ENCODE measurements at places on chromosomes 4 and X. TPM values are rescaled to one million over a fixed set of nuclear protein-coding genes. Genes with fewer than 3 reads are reported as not detected.

- H3K27me3 ChIP-seq = no peaks in the 10 kb centered on the region
- no peak for DNase-seq
- H3K4me3 ChIP-seq = no peak overlapping the region
Measured at GRCh38 chrX:14243823-14244222, 214.1 kb upstream of the GEMIN8 start.

Gene LDOC1
- total RNA-seq = not detected

GRCh38 chr4:147518846-147519767, 38.2 kb downstream of the EDNRA start:
- H3K4me1 ChIP-seq = no peaks in the 10 kb centered on the region
- DNase-seq = peak; percentile 85
- no peak overlapping the region for H3K27ac ChIP-seq
- H3K27me3 ChIP-seq = no peaks in the 10 kb centered on the region
- H3K4me3 ChIP-seq = no peak overlapping the region
- H3K36me3 ChIP-seq = no peaks in the 10 kb centered on the region

- H3K27ac ChIP-seq = no peak overlapping the region
- no peaks in the 10 kb centered on the region for H3K36me3 ChIP-seq
- no peaks in the 10 kb centered on the region for H3K27me3 ChIP-seq
- no peak overlapping the region for H3K4me3 ChIP-seq
Measured at GRCh38 chrX:45513042-45513441, 312.4 kb upstream of the DIPK2B start.

DNA sequence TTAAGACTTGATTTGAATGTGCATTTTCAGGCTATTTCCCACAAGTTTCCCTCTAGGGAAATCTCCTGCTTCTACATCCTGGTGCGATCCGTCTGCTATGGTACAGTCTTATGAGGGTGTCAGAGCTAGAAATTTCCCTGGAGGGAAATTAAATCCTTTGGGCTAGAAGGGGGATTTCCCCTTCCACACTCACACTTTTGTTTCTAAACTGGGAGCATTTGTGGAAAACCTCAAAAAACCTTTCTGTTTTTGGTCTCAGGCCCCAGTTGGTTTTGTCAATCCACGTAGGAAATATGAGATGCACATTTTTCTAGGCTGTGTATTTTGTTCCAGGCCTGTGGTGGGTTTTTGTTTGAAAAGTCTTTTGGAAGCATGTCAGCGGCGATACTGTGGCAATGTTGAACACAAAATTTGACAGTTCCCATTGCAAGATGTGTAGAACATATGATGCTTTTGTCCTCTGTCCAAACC, 17.8 kb downstream of the HMGB3 start:
- DNase-seq = no peak
- no peak overlapping the region for H3K27ac ChIP-seq
- H3K4me3 ChIP-seq = no peak overlapping the region
- H3K36me3 ChIP-seq = no peaks in the 10 kb centered on the region
- H3K4me1 ChIP-seq = no peaks in the 10 kb centered on the region

DNA sequence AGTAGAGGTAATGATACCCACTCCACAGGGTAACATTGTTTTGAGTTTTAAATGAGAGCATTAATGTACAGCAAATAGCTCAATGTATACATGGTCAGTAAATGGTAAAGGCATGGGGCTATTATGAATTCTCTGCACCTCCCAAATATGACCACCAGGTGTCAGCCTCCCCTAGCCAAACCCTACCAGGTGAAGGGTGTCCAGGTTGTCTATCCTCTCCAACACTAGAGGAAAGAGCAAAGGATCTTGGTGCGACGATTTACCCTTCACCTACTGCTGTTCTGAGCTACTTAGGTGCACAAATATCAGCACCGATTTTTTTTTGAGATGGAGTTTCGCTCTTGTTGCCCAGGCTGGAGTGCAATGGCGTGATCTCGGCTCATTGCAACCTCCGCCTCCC, 26.5 kb upstream of the XIAP start:
- DNase-seq = peak; percentile 86
- H3K4me3 ChIP-seq = no peak overlapping the region
- no peaks in the 10 kb centered on the region for H3K4me1 ChIP-seq
- H3K36me3 ChIP-seq = no peaks in the 10 kb centered on the region
- H3K27ac ChIP-seq = no peak overlapping the region

- H3K36me3 ChIP-seq = no peaks in the 10 kb centered on the region
- DNase-seq = peak; percentile 65
- H3K4me1 ChIP-seq = peaks cover 14% of the 10 kb centered on the region
- no peak overlapping the region for H3K4me3 ChIP-seq
- H3K27ac ChIP-seq = no peak overlapping the region
Measured at GRCh38 chrX:121000589-121000988, 15.0 kb upstream of the CT47A1 start.

Gene GAGE1
- not detected for total RNA-seq

Gene C1QTNF7
- total RNA-seq = not detected

DNA sequence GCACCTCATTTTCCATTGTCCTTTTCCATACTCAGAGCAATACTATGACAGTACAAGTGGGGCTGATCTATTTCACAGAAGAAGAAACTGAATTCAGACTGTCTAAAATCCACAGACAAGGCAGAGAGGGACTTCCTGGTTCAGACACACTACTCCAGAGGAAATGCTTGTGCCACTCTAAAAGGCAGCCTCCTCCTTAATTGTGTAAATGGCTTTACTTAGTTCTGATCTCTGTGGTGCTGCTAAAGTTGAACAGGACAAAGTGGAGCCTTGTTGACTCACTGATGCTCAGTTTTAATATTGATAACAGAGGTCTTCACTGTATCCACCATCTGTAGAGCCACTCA, 122.4 kb downstream of the KIT start:
- no peak for DNase-seq
- no peaks in the 10 kb centered on the region for H3K36me3 ChIP-seq
- H3K27ac ChIP-seq = no peak overlapping the region
- no peaks in the 10 kb centered on the region for H3K4me1 ChIP-seq
- H3K4me3 ChIP-seq = no peak overlapping the region

DNA sequence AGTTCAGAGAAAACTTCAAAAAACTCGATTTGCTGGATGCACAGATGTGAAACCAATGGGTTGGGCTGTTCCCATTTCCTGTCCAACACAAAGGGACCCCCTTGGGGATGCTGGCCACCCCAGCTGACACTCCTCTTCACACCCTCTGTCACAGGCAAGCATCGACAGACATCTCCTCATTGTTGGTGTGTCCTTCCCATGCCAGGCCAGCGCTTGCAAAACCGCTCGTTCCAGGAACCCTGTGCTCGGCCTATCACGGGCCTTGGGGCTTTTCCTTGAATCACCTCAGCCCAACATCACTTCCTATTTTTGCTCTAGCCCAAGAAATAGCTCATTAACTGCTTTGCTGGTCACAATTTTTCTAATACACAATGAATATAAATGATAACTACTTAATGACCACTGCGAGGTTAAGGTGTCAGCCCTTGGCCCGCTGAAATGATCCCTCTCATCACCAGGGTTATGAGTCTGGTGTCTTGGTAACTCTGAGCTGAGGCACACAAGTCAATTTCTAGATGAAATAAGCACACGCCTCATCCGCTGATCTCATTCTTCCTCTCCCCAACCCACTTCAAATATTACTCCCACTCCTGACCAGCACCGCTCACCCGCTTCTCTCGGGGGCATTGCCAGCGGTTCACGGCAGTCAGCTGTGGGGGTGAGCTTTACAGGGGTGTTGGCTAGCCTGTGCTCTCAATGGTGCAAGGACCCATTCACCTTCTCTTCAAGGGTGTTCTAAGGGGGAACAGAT, 32.3 kb downstream of the BCOR start:
- H3K36me3 ChIP-seq = no peaks in the 10 kb centered on the region
- no peak for DNase-seq
- no peaks in the 10 kb centered on the region for H3K27me3 ChIP-seq
- no peak overlapping the region for H3K27ac ChIP-seq
- H3K4me3 ChIP-seq = no peak overlapping the region

Gene PCYT1B
- total RNA-seq = 0.04 TPM

DNA sequence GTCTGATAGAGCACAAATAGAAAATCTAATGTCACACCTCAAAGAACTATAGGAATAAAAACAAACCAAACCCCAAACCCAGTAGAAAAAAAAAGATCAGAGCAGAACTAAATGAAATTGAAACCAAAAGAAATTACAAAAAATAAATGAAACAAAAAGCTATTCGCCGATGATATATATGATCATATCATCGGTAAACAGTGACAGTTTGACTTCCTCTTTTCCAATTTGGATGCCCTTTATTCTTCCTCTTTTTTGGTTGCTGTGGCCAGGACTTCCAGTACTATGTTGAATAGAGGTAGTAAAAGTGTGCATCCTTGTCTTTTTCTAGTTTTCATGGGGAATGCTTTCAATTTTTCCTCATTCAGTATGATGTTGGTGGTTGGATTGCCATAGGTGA, 215.3 kb upstream of the AR start:
- no peak overlapping the region for H3K4me3 ChIP-seq
- no peaks in the 10 kb centered on the region for H3K4me1 ChIP-seq
- H3K27me3 ChIP-seq = no peaks in the 10 kb centered on the region
- no peaks in the 10 kb centered on the region for H3K36me3 ChIP-seq

DNA sequence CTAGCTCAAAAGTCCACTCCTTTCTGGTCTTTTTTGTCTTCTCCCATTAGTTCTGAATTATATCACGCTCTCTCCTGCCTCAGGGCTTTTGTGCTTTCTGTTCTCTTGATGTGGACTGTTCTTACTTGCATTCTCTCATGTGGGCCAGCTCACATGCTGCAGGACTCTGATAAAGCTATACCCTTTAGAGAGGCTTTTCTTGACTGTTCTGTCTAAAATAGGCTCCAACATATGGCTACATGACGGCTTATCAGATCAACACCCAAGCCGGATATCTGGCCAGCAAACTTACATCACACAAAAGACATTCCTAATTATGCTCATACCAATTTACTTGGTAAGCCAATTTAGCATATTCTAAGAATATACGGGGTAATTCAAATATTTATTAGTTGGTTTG, 1494.5 kb downstream of the TECRL start:
- H3K27ac ChIP-seq = no peak overlapping the region
- DNase-seq = no peak
- H3K4me3 ChIP-seq = no peak overlapping the region

DNA sequence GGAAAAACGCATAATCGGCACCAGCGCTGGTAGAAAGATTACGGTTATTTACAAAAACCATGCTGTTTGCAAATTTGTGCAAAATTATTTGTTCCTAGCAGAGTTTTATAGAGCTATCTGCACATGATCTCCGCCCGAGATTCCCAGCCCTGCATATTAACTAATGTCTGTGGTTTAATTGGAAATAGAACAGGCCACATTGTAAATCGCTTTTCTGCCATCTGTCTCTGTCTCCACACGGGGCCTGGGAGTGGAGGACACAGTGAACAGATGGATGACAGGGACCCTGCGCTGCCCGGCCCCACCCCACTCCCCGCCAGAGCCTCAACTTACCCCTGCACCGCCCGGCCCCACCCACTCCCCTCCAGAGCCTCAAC, 126.9 kb downstream of the FAM53A start:
- no peaks in the 10 kb centered on the region for H3K36me3 ChIP-seq
- H3K27me3 ChIP-seq = no peaks in the 10 kb centered on the region
- no peak for DNase-seq
- no peak overlapping the region for H3K4me3 ChIP-seq
- no peaks in the 10 kb centered on the region for H3K4me1 ChIP-seq
- H3K27ac ChIP-seq = no peak overlapping the region

- peaks cover 61% of the 10 kb centered on the region for H3K4me1 ChIP-seq
- H3K27me3 ChIP-seq = no peaks in the 10 kb centered on the region
- H3K36me3 ChIP-seq = no peaks in the 10 kb centered on the region
- peak overlapping the region; percentile 53 for H3K4me3 ChIP-seq
Measured at GRCh38 chr4:48047421-48047844, 30.9 kb downstream of the NIPAL1 start.

- no peaks in the 10 kb centered on the region for H3K36me3 ChIP-seq
- H3K4me3 ChIP-seq = no peak overlapping the region
- no peaks in the 10 kb centered on the region for H3K27me3 ChIP-seq
- no peak for DNase-seq
Measured at GRCh38 chr4:10611673-10612072, 72.9 kb downstream of the CLNK start.

- H3K27me3 ChIP-seq = no peaks in the 10 kb centered on the region
- H3K4me1 ChIP-seq = no peaks in the 10 kb centered on the region
- peak; percentile 63 for DNase-seq
Measured at GRCh38 chrX:81489987-81490386, 288.1 kb downstream of the SH3BGRL start.

DNA sequence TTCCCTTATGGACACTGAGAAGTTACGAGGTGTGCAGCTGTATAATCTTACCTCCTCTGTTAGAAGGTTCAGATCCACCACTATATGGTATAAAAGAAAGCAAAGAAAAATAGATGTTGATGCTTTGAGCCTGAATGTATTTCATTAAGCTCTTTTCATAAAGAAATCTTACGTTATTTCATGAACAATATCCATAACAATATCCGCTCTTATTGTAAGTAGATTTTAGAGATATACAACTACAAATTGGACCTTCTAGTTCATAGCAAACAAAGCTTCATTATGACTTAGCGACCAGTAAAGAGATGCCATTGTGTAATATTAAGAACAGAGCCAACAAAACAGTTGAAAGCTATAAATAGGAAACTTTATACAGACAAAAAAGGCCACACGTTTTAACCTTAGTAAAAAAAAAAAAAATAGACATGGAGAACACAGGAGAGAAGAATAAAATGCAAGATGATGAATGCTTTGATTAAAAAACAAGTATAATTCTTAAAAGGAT, 203.6 kb downstream of the PDGFC start:
- DNase-seq = no peak
- H3K27ac ChIP-seq = no peak overlapping the region
- H3K27me3 ChIP-seq = no peaks in the 10 kb centered on the region
- H3K4me3 ChIP-seq = no peak overlapping the region
- H3K36me3 ChIP-seq = no peaks in the 10 kb centered on the region

Gene ESX1
- not detected for total RNA-seq

DNA sequence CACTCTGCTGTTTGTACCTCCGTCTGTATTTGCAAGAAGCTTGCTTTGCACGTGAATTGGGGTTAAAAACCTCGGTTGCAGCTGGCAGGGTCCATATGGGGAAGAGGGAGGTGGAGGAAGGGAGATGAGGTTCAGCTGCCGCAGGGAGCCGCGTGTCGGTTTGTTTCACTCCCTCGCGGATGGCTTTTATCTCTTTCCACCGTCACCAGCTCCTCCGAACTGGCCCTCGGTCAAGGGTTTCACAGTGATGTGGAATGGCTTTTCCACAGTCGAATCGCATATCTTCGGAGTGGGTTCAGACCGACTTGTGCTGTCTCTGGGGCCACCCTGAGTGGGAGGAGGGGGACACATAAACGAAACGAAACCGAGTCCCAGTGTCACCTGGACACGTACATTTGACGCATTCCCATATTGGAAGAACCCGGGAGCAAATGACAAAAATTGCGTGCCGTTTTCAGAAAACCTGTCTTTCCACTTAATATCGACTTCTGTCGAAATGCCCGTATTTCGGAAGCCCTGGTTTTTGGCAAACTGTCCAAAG, 929 bp downstream of the ZBTB33 start:
- peaks cover 15% of the 10 kb centered on the region for H3K36me3 ChIP-seq
- H3K4me3 ChIP-seq = peak overlapping the region; percentile 65
- H3K27ac ChIP-seq = peak overlapping the region; percentile 47
- peak; percentile 71 for DNase-seq

GRCh38 chr4:154457471-154457870, 34.1 kb downstream of the DCHS2 start:
- H3K4me3 ChIP-seq = no peak overlapping the region
- 0 out of 2 replicates have a peak, but pooled peaks cover 2% of the 10 kb centered on the region for H3K27me3 ChIP-seq
- no peaks in the 10 kb centered on the region for H3K4me1 ChIP-seq
- no peak overlapping the region for H3K27ac ChIP-seq

- DNase-seq = no peak
- H3K4me3 ChIP-seq = no peak overlapping the region
- no peaks in the 10 kb centered on the region for H3K4me1 ChIP-seq
- no peaks in the 10 kb centered on the region for H3K36me3 ChIP-seq
- H3K27me3 ChIP-seq = no peaks in the 10 kb centered on the region
- H3K27ac ChIP-seq = no peak overlapping the region
Measured at GRCh38 chrX:13430136-13430827, 110.4 kb upstream of the ATXN3L start.
